ENCODE measurements at places on chromosomes 3 and 15.

DNA sequence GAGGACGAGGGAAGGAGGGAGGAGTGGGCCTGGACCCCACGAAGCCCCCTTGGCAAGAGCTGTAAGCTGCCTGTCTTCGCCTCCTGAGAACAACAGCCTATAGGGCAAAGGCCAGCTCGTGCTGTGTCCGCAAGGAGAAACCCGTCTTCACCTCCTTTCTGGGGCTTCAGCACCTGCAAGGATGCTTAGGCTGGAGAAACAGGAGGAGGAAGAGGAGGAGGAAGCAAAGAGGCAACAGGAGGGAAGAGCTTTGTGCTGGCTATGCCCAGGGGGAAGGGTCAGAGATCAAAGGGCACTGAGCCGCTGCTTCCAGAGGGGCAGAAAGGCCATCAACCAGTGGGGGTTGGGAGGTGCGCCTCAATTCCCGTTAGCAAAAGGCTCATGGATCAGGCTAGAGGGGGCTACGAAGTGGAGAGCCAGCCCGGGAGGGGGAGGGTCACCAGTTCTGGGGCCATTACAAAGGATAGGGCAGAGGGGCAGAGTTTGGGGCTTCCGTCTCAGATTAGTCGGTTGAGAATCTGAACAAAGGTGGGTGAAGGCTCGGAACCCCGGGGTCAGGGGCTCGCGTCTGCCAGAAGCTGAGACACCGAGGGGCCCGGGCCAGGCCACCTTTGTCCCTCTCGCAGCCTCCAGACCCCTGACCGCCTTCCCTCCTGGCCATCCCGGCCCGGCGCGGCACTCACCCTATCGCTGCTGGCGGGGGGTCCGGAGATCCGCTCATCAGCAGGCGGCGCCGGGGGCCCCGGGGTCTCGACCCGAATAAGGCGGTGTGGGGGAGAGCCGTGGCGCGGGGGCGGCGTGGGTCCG, 792 bp downstream of the SHF start:
- DNase-seq = peak; percentile 49

DNA sequence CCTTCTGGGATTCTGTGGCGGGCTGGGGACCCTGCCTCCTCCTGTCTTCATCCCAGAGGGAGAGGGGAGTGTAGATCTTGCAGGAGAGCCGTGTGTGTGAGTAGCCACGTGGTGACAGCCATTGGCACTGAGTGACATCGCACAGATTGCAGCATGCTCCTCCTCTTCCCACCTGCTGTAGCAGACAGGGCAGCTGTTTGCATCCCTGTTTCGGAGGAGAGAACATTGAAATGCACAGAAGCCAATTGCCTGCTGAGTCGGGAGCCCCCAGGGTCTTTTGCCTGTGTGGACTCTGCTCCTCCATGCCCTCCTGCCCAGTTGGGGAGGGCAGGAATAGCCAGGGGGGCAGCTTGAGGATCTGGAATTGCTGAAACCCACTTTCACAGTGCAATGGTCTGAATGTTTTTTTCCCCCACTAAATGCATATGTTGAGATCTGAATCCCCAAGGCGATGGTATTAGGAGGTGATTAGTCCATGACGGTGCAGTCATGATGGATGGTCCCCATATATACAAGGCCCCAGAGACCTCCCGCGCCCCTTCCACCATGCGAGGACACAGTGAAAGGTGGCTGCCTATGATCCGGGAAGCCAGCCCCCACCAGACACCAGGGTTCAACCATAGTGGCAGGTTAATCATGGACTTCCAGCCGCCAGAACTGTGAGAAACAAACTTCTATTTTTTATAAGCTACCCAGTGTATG, 66.8 kb downstream of the CHRNA7 start:
- peak; percentile 71 for DNase-seq

GRCh38 chr15:100934726-100935125, 15.6 kb downstream of the LRRK1 start:
- DNase-seq = no peak

- no peak for DNase-seq
Measured at GRCh38 chr3:45011756-45012508, 14.2 kb upstream of the CLEC3B start.

GRCh38 chr3:45048244-45048643, 22.1 kb downstream of the CLEC3B start:
- DNase-seq = no peak

DNA sequence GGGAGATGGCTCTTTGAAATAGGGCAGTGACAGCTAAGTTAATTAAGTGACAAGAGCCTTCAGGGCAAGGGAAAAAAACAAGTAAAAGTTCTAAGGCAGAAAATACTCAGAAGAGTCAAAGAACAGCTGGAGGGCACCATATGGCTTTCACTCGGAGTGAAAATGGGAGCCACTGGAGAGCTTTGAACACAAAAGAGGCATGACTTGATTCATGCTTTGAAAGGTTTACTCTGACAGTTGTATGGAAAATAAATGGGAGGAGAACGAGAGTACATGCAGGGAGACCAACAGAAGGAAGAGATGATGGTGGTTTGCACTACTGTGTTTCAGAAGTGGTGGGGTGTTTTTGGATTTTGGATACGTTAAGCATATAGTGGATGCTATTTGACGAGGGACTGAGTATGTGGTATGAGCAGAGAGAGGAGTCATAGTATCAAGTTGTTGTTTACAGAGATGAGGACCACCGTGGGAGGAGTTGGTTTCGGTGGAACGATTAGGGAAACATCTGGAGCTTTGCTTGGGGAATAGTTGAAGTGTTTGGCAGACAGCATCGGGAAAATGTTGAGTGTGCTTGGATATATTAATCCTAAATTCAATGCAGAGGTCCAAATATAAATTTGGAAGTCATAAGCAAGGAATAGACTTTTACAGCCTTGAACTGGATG, 411.5 kb downstream of the GABRG3 start:
- DNase-seq = no peak

GRCh38 chr15:78977091-78977571, 32.3 kb upstream of the CTSH start:
- DNase-seq = no peak

GRCh38 chr15:48547286-48547685, 98.2 kb downstream of the FBN1 start:
- DNase-seq = no peak

DNA sequence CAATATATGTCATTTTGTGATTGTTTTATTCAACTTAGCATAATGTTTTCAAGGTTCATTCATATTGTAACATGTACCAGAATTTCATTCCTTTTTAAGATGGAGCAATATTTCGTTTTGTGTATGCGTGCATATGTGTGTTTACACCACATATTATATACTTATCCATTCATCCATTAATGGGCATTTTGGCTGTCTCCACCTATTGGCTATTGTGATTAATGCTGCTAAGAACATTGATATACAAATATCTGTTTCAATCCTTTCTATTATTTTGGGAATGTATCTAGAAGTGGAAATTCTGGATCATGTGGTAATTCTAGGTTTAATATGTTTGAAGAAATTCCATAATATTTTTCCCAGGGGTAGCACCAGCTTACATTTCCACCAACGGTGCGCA, 403.9 kb upstream of the LMCD1 start:
- DNase-seq = no peak

DNA sequence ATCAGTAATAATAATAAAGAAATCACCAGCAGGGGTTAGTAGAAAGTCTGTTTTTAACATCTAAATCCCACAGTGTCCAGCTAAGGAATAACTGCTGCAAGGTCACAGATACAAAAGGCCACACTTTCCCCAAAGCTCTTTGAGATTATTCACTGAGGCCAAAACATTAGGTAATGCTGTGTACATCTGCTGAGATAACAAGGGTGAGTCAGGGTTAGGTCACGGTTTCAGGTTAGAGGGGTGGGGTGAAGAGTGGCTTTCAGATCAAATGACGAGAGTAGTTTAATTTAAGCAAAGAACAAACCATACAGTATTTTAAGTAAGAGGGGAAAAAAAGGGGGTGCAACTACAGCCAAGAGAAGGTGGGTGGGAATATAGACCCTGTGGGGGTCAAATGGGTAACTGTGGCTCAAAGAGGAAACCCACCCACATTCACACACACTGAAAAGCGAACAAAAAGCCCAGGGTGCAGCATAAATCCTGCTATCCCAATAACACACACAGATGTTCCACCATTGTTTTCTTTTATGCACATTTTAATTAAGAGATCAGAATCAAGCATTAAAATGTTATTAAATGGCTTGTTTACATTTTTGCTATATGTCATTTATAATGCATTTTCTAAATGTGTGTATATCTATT, 412.9 kb downstream of the TIGIT start:
- DNase-seq = no peak

DNA sequence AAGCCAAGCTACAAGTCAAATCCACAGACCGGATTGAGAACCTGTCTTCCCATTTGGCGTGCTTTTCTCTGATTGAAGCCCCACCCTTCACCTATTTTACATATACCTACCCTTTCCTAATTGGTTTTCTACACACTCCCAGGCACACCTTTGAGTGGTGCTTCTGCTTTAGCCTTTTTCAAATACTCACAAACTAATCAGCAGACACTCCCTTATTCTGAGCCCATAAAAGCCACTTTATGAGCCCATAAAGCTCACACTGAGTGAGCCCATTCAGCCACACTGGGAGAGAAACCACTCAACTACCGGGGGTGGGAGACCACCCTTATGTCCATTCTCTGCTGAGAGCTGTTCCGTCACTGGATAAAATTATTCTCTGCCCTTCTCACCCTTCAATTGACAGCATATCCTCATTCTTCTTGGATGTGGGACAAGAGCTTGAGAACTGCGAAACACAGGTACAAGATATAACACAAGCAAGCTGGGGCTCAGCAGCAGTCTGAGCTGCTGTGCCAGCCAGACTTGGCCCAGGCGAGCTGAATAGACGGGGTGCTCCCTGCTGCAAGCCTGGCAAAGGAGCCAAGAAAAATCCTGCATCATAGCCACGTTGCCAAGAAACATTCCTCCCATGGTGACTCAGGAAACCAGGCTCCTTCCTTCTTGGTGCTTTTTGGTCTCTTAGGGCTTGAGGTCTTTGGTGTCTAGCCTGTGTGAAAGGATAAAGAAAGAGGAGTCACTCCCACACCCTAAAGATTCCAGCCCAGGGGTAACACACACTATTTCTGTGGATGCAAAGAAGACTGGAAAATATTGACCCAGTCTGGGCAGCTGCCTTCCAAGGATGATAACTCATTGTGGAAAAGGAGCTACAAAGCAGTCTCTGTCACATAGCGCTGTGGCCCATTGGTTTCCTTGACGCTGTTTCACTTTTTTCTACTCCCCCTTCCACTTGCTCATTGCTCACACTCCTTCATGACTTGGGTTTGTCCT, 609.7 kb downstream of the MCTP2 start:
- DNase-seq = no peak

- DNase-seq = no peak
Measured at GRCh38 chr3:55654123-55654760, 167.1 kb upstream of the WNT5A start.

- DNase-seq = no peak
Measured at GRCh38 chr3:30597769-30598134, 8.6 kb upstream of the TGFBR2 start.

DNA sequence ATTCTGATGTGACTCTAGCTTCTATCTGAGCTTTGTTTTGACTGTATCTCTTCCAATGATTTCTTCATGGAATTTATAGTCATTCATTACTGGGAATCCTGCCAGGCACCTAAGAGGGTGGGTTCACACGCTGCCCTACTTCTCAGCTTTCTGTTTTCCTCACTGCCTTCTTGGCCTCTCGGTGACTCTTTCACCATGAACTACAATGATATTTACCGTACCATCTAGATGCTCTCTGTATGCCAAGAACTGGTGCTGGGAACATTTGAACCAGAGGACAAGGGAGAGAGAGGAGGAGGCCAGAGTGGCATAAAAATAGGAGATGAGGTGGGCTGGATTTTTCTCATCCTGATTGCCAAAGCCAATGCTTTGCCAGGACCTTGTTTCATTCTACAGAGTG, 280.0 kb upstream of the P2RY1 start:
- no peak for DNase-seq

Data from D341Med (cell line).